ENCODE measurements at places on chromosomes 2 and 18.
A peak's percentile ranks its signal among the peaks of the same experiment; 100 is the strongest.

DNA sequence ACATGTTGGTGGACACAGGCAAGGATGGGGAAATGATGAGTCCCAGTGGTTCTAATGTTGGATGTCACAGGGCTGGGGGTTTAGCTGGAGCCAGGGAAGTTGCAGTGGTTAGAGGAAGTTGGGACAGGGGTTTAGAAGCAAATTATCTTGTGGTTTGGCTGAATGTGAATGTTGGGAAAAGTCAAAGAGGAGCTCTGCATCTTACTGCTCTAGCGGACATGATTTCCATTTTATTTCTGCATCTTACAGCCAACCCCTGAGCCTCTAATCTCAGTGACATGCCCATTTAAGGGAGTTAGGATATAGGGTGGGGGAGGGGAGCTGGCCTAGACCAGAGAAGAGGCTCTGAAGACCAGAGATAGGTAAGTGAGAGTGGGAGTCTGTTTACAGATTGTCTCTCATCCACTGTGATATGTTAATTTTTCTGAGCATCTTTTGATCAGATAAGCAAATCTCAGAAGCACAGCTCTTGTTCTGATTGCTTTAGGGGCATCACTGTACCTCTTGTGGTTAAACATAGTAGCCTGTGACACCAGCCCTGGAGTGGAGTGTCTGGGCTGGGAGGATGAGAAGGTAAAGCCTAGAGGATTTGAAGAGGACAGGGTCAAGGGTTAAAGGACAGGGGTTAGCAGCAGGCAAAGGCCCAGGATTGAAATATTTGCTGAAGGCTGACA, 43.6 kb downstream of the SETBP1 start:
- no peak for ATAC-seq

DNA sequence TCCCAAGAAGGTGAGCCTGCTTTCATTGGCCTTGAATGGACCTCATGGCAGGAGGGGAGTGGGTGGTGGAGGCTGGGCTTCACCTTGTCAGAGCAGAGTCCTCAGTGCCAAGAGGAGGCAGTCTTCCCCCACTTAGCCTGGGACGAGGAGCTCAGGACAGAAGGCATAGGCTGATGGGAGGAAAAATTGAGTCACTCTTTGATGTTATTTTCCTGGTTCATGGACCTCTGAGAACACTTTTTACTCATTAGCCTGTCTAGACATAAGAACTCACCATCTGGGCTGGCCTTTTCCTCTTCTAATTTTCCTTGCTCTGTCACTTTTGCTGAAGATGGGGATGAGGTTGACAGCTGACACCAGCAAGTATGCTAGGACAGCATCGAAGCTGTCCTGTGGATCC, 225.7 kb upstream of the TNP1 start:
- no peak for ATAC-seq

DNA sequence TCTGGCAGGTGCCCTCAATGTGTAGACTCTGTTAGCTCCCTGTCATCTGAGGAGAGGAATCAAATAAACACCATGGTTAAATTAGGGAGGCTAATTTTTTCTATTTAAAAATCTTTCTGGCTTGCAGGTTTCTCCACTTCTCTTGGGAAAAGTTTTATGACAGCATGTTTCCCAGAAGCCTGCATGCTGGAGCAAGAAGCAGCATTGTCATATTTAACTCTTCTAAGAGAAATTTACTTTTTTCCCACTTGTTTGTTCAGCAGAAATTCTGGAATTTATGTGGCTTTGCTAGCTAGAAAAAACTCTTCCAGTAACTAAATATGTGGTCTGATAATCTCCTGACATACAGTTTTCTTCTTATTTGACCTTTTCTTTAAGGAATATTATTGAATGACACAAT, 230.5 kb downstream of the PARD3B start:
- ATAC-seq = no peak

- no peak for ATAC-seq
Measured at GRCh38 chr2:236714080-236714479, 144.5 kb downstream of the ACKR3 start.

GRCh38 chr2:25982273-25982967, at the start of gene KIF3C:
Gene KIF3C (minus strand): TSS chr2:25982497. CDS start chr2:25981917, 580 bp downstream.
- ATAC-seq = peak; percentile 72

- ATAC-seq = no peak
Measured at GRCh38 chr2:126385983-126386382, 270.0 kb upstream of the GYPC start.

GRCh38 chr2:238487652-238488346, 61.1 kb downstream of the ASB1 start:
- ATAC-seq = no peak

GRCh38 chr18:34018336-34018735, 206.4 kb downstream of the NOL4 start:
- ATAC-seq = no peak

DNA sequence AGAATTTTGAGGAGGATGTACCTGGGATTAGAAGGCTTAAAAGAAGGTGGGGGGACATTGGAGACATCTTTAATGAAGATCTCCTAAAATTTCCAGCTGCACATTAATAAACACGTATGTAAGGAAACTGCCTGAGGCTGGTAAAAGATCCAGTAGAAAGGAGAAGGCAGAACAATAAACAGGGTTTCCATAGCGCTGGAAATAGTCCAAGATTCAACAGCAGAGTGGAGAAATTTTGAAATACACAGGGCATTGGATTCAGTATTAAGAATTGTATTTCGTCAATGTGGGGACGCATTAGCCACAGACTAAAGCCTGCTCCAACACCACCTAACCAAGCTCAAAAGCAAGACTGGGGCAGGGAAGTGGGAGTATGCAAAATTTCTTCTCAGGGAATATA, 606.9 kb upstream of the NRXN1 start:
- ATAC-seq = no peak

DNA sequence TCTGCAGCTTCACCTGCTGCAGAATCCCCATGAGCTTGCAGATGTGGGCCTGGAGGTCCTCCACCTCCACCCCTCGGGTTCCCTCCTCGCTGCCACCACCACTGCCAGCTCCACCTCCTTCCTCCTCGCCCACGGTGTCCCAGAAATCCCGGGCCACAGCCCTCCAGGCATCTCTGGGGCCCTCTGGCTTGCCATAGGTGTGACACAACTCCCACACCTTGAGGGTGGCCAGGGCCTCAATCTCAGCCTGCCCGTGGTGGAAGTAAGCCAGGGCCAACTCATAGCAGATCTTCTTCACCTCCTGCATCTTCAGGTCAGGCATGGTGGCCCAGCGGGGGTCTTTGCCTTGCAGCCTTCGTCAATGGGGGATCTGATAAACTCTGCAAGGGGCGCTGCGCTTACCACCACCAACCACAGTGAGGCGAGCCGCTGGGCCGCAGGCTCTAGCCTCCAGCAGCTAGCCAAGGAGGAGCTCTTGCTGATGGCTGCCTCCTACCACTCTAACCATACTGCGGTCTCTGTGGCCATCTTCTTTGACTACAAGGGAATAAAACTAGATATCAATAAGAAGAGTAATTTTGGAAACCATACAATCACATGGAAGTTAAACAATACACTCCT, 36.1 kb upstream of the ANKRD62 start:
- no peak for ATAC-seq

DNA sequence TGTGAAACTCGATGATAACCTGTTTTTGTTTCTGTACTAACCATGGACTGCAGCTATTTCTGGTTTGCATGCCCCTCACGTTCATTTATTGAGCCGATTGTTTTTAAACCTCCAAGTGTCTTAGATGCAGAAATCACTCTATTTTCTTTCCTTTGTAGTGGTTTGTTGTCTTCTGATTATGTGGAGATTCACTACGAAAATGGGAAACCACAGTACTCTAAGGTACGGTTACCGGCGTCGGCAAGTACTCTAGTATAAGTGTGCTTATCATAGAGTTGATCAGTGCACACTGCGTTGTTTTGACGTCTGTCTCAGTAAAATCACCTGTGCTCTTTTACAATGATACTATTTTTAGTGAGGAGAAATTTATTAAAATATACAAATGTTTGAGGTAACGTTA, 87.4 kb downstream of the ADAM23 start:
- no peak for ATAC-seq

DNA sequence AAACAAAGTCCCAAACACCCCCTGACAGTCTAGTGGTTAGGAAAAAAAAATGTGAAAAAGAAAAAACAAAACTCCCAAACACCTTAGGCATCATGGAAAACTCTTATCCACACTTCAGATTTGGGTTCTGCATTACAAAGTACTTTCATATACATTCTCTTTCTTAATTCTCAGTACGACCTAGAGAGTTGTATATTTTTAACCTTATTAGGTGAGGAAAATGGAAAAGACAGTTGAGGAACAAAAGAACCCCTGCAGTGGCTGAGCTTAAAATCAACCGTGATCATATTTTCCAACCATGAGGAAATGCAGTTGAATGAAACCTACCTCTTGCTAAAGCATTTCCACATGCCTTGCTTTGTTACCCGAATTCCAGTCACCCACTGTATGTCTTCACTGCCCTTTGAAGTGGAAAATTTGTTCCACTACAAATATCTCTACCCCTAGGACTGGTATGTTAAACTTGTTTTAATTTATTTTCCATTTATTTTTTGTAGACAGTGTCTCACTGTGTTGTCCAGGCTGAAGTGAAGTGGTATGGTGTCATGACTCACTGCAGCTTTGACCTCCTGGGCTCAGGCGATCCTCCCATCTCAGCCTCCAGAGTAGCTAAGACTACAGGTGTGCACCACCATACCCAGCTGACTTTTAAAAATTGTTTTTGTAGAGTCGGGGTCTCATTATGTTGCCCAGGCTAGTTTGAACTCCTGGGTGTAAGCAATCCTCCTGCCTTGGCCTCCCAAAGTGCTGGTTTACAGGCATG, 56.9 kb upstream of the LPIN2 start:
- no peak for ATAC-seq

- no peak for ATAC-seq
Measured at GRCh38 chr2:37190290-37190689, 1.8 kb upstream of the SULT6B1 start.

- no peak for ATAC-seq
Measured at GRCh38 chr2:48346124-48346536, 183.8 kb upstream of the STON1 start.

GRCh38 chr18:48222118-48222517, 187.1 kb downstream of the ZBTB7C start:
- ATAC-seq = peak; percentile 80

DNA sequence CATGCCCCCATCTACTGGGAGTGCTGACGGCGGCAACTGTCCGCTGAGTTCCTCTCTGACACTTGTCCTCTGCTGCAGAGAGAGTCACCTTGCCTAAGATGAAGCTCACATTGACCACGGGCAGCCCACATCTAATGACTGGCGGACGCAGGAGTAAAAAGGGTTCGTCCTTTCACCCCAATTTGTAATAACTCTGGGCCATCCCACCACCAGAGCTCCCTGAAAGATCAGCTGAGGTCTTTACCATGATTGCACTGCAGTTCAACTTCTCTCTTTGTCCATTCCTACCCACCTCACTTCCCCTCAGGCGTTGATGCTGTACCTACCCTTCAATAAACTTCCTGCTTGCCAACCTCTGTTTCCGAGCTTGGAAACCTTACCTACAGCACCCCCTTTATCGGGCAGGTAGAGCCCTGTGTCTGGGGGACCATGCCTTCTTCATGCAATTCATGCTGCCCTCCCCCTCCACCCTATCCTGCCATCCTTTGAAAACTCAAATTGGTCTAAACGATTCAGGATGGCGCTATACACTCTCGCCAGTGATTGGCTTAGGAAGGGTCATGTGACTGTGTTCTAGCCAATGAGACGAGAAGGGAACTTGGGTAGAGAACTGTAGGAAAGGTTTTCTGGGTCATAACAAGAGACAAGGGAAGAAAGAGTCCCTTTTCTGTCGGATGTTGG, 10.3 kb upstream of the B3GNT2 start:
- ATAC-seq = no peak

- ATAC-seq = no peak
Measured at GRCh38 chr2:455015-455705, 167.3 kb upstream of the ALKAL2 start.

DNA sequence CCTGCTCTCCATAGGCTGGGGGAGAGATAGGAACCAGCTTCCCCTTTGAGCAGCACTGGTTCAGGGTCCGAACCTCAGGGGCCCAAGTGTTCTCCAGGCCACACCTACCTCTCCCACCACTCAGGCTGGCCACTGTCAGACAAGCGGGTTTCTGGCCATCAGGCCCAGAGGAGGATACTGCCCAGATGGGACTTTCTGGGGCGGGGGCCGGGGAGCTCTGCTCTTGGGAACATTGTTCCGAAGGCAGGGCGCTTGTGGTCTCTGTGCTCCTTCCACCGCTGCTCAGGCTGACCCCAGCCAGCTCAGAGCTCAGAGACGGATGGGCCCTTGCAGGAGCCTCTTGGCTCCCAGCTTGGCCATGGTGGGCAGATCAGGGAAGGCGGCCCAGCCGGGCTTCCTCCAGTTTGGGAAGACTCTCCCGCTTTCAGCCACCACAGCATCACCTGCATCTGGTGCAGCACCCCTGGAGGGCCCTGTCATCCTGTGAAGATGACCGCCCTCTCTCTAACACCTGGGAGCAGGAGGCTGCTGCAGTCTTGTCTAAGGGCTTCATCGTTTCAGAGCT, 5.2 kb upstream of the TRAF3IP1 start:
- no peak for ATAC-seq

- no peak for ATAC-seq
Measured at GRCh38 chr2:102014041-102014345, 22.2 kb downstream of the IL1R2 start.

All from esophagus mucosa (tissue), 1 donor.